Stimulated activated CD4-positive, alpha-beta T cell treated with anti-CD3 and anti-CD28 coated beads, Interleukin-15, amount 100 ng/mL, for 48 hours (primary cell): ENCODE measurements at places on chromosomes 5 and 9.

DNA sequence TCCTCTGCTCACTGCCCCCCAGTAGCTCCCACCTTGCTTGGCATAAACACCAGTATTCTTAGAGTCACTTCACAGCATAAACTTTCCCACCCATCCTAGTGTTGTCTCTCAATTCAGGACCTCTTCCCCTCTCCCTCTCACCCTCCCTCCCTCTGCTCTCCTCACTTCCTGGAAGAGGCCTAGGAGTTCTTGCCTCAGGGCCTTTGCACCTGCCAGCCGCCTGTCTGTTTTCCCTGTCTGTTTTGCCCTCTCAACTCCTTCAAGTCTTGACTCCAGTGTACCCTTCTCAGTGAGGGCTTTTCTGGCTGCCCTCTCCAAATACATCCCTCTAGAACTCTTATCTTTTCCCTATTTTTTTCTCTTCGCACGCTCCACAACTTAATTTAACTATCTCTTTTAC, 86.2 kb downstream of the ENTREP1 start:
- DNase-seq: no peak

- no peak for DNase-seq
Observed at GRCh38 chr9:90024409-90024808, 419.6 kb downstream of the GADD45G start.

DNA sequence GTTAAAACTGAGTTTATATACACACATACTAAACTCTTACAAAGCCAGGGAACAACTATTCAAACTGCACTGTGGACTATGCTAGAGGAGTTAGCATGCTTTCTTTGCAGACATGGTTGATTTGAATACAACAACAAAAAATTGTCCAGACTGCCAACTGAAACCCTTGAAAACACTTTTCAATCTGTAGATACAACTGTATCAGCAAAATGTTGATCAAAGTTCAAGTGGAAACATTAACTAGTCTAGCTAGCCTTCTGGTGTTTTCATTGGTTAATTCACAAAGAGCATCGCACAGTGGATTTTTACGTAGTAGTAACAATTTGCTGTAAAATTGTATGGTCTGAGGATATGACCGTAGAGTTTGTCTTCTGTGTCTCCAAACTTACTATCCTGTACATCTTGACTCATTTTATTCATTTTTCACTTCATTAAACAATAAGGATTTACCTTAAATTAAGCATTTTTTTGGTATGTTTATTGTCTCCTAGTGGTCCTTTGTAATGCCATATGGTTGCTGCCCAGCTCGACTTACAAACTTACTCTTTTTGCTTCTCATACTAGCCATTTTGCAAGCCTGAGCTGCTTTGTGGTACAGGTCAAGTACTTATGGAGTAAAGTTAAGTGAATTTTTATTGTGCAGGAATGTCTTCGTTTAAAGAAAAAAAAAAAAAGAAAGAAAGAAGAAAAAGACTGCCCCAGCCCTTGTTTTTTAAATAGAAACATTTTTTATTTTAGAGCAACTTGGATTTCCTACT, 123.4 kb downstream of the ZCCHC7 start:
- no peak for DNase-seq

DNA sequence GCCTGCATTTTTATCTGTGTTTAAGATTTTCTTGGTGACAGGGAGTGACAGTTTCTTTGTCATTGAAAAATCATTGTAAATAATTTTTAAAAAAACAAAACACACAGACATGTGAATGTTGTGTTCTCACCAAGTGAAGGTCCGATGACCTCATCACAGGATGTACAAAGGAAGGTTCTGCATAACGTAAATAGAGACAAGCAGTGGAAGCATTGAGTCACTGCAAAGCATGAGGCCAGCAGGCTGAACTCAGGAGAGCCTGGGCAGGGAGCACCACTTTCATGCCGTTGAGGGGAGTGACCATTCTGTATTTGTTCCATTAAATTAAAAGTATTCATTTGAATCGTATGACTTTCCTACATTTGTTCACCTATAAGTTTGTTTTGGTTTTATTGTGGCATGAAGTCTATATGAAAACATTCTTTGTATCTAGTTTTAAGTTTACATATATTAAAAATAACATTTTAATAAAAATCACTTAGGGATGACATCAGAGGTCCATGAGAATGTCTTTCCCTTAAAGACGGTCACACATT, 70.4 kb upstream of the TLE1 start:
- DNase-seq: no peak

- DNase-seq: no peak
Observed at GRCh38 chr5:14954616-14955343, 83.2 kb upstream of the ANKH start.

DNA sequence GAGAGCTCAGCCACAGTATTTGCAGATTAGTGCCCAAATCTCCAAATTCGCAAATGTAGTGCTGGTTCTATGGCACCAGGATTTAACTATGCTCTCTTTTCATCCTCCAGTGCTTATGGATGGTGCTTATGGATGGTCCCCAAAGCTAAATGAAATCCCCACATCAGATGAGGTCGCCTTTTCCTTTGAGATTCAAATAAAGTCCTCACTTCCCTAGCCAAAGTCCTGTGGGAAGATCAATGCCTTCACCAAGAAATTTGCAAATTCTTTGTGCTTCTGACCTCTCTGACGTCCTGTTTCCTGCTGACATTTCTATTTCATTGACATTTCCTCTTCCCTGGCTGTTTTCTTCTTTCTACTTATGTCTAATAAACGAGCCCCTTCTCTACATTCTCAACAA, 1077.0 kb upstream of the C9orf72 start:
- DNase-seq: no peak

- no peak for DNase-seq
Observed at GRCh38 chr9:129898185-129898584, 62.9 kb downstream of the USP20 start.

DNA sequence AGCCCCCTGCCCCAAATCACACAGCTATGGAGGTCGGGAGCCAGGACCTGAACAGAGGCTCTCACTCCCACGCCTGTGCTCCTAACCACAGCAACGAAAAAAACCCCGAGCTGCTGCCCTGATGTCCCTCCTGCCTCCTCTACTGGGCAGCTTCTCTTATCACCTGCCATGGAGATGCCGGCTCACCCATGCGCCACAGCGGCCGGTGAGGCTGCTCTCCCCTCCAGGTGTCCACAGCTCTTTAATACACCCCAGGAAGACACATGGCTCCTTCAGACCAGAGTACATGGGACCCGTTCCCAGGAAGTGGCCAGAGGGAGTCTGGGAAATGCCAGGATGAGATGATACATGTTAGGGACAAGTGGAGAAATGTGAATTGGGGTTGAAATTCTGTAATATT, 110.9 kb downstream of the COL23A1 start:
- no peak for DNase-seq
